ENCODE measurements at places on chromosomes 12 and 14.

- DNase-seq: no peak
Measured at GRCh38 chr12:115404761-115405470, 720.9 kb upstream of the TBX3 start.

- no peak for DNase-seq
Measured at GRCh38 chr14:58659846-58660245, 22.1 kb downstream of the DACT1 start.

GRCh38 chr12:26795910-26796309 is 37.1 kb downstream of the ITPR2 start:
- DNase-seq: no peak

GRCh38 chr14:94907626-94908261 is 137.8 kb upstream of the GSC start:
- DNase-seq: peak; percentile 65

DNA sequence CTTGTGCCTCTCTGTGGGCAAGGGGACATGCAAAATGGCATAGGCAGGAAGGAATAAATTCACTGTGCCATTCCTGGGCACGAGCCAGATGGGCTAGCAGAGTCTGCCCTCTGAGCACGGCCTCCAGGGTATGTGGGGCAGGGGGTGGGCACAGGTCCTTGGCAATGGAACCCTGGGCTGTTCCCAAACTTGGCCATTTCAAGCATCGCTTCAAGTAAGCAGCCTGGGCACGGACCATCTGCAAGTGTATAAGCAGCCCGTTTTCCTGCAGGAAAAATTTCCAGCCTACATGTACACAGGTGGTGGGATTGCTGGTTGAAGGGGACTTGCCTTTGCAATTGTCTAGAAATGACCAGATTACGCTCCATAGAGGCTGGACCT is 40.3 kb downstream of the CCDC85C start:
- DNase-seq: no peak

DNA sequence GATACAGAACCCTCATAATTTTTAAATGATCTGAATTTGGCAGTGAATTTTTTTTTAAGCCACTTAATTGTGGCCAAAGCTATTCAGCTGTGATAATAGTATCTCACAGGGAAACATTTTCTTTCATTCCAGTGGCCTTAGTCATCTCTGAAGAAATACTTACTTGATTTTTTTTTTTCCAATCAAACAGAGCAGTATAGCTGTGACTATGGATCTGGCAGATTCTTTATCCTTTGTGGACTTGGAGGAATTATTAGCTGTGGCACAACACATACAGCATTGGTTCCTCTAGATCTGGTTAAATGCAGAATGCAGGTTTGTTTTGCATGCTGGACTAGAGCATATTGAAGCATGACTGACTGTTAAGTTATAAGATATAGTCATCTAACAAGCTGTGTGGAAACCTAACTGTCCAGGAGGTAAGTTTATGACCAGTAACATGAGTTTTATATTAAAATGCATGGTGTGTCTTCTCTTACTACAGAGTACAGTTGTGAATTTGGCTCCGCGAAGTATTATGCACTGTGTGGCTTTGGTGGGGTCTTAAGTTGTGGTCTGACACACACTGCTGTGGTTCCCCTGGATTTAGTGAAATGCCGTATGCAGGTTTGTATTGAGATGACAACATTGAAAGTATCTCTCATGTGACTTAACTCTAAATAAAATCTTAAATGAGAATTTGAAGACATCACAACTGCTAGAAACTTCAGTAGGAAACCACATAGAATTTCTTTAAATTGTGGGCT is 1.9 kb downstream of the SLC25A3 start:
- no peak for DNase-seq

GRCh38 chr12:128019996-128020544 is 246.9 kb upstream of the TMEM132C start:
- no peak for DNase-seq

GRCh38 chr12:89947437-89948270 is 239.0 kb upstream of the ATP2B1 start:
- DNase-seq: no peak

DNA sequence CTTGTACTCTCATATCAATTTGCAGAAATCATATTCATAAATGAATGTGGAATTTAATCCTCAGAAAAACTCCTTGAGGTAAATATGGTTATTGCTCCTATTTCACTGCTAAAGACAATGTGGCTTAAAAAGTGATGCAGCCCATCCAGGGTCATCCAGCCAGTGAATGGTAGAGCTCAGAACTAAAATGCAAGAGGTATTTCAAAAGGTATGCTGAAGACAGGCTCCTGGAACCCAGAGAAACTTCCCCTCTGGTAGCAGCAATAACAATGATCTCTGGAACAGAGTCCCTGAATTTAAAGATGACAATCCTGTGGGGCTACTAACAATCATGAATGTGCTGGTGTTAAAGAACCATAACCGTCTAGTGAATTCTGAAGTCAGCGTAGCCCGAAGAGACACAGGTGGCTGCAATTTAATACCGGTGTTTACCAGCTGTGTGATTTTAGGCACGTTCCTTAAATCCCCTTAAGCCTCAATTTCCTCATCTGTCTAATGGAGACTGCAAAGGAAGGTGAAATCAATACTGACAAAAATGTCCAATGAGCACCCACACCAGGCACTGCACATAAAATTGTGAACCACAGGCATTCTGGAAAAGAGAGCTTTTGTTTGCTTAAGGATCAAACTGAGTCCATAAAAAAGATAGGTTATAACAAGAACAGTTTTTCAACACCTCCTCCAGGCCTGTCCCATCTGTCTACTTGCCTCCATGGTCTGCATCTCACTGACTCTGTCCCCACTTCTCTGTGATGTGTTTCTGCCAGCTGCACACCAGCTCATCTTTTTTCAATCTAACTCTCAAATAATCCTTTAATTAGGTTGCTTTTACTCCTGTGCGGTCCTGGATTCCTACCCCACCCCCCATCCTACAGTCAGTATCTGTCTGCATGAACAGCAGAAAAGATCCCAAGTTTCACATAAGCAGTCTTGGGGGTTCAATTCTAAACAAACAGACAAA is 10.5 kb downstream of the TM7SF3 start:
- DNase-seq: no peak

DNA sequence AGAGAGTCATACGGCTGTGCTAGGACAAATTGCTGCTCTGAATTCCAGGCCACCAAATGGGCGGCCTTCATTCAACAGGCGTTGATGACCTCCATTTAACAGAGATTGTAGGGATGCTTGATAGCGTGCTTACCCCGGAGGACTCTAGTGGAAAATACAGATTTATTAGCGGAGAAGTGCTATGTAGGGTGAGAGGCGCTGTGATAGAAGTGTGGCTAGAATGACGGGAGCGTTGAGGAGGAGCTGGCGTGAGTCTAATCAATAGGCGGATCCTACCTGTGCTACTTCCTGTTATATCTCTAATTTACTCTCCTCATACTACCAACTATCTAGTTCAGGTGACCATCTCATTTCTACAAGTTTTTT is 668 bp downstream of the MRPS35 start:
- DNase-seq: no peak

DNA sequence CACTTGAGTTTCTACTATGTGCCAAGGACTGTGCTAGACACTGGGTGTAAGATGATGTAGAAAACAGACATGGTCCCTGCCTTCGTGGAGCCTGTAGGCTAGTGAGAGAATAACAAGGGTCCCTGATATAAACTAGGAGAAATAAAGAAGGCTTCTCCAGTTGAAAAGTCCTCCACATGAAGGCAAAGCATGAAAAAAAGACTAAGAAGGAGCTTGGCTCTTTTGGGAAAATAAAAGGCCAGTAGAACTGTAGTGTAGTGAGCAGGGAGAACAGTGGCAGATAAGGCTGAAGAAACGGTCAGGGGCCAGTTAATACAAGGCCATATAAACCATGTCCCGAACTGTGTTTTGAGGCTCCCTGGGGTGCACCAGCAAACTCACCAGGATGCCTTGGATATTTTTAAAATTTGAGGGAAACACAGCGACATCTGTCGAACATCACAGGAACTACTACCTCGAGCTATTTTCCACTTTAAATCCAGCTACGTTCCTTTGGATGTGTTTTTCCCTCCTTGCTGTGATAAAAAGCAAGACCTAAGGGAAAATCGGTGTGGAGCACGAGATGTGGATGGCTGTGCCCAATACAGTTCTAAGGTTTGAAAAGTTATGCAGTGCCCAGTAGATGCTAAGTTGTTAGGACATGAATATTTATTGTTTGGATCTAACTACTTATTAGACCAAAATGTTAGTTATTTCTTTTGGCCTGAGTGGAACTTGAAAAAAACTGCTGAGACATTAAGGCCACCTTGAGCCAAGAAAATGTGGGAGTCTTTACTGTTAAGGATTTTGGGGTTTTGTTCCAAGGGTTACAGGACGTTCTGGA is 8.5 kb upstream of the CFL2 start:
- DNase-seq: no peak

- no peak for DNase-seq
Measured at GRCh38 chr12:87836190-87836589, 193.0 kb downstream of the C12orf50 start.

GRCh38 chr12:93994721-93995120 is 153.7 kb upstream of the PLXNC1 start:
- DNase-seq: no peak

DNA sequence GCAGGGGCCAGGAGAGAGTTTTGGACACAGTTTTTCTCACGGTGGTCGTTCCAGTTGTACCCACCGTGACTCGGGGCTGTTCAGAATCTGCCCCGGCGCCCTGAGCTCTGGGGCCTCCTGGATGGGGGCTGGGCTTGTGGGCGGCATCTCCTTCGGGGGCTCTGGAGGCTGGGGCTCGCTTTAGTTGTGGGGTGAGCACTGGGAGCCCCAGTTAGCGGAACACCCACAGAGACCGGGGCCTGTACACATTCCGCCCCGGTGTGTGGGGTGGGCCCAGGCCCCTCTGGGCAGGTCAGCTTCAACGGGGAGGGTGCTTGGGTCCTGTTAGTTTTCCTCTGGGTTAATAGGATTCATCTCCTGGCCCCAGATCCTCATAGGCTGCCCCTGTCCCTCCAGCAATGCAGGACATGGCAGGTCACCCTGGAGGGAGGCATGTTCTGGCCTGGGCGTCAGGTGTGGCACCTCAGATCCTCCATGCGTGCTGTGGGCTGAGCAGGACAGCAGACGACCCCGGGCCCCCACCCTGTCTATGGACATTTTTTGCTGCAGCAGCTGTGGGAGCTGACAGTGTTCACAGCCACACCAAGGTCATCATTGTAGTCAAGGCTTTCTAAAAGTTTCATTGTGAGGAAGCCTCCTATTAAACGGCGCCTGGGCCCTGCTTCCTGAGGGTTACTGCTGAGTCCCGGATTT is 393.2 kb downstream of the TMEM121 start:
- no peak for DNase-seq

GRCh38 chr14:93906341-93907329 is 20.5 kb upstream of the FAM181A start:
- DNase-seq: no peak

- DNase-seq: no peak
Measured at GRCh38 chr14:50233951-50234250, 2.5 kb upstream of the SOS2 start.

GRCh38 chr14:89033756-89034155 is 209.3 kb downstream of the TTC8 start:
- DNase-seq: no peak

GRCh38 chr14:68718023-68718990 is 74.6 kb downstream of the ZFP36L1 start:
- DNase-seq: no peak

- DNase-seq: peak; percentile 67
Measured at GRCh38 chr12:1907652-1908611, 10.5 kb downstream of the CACNA2D4 start.

- no peak for DNase-seq
Measured at GRCh38 chr14:27056586-27056985, 458.8 kb upstream of the NOVA1 start.

- DNase-seq: no peak
Measured at GRCh38 chr14:21070083-21070609, at the start of gene ARHGEF40. Gene ARHGEF40 (plus strand): TSS chr14:21070304. CDS start chr14:21070397, 93 bp downstream.

DNA sequence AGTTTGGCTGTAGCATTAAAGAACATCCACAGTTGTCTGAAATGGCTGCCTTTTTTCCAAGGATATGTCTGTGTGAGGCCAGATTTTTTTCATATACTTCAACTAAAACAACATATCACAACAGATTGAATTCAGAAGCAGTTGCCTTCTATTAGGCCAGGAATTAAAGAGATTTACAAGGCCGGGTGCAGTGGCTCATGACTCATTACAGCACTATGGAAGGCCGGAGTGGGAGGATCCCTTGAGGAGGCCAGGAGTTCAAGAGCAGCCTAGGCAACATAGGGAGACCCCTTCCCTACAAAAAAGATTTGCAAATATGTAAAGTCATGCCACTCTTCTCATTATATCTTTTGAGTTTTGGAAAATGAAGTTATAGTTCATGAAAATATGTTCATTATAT is 108.6 kb downstream of the KTN1 start:
- no peak for DNase-seq

GRCh38 chr14:24813819-24814259 is 179.8 kb upstream of the GZMB start:
- DNase-seq: no peak

DNA sequence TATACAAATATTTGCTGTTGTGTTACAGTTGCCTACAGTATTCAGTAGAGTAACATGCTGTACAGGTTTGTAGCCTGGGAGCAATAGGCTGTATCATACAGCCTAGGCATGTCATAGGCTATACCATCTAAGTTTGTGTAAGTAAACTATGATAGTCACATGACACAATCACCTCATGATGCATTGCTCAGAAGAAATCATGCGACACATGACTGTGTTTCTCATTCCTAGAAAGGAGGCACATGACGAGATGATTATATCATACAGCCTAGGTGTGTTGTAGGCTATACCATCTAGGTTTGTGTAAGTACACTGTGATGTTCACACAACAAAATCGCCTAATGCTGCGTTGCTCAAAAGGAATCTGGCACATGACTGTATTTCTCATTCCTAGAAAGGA is 31.9 kb downstream of the NOPCHAP1 start:
- no peak for DNase-seq

GRCh38 chr14:37131205-37131604 is 41.2 kb downstream of the SLC25A21 start:
- no peak for DNase-seq

GRCh38 chr14:75660238-75660629 is 442 bp downstream of the ERG28 start:
- no peak for DNase-seq

DNA sequence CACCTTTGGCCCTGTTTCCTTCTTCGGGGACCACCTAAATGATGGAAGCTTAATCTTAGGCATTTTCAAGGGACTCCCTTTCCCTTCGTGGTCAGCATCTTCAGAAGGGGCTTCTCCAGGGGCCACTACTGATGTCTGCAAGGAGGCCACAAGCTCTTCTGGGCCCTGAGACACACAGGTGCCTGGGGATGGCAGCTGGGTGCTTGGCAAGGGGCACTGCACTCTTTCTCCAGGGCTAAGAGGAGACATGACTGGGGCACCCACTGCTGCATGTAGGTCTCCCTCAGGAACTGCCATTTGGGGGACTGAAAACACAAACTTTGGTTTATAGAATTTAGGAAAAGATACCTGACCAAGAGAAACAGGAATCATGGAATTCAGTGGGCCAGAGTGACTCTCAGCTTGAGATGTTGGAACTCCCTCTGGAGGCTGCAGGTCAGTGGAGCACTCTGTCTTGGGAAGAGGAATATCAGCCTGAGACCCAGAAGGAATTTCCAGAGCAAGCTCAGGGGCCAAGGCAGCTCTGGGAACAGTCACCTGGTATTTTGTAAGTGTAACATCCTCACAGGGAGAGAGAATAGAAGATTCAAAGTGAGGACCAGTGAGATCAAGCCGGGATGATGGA is 16.0 kb downstream of the PLD4 start:
- no peak for DNase-seq

Data from coronary artery (tissue), 2 donors.